ENCODE measurements at places on chromosomes 11 and 22. TPM values are rescaled to one million over a fixed set of nuclear protein-coding genes. Genes with fewer than 3 reads are reported as not detected.

SART1 gene
- total RNA-seq = 62.3 TPM

SLC1A2 gene
- total RNA-seq = 0.06 TPM

CHRNA10 gene
- total RNA-seq = 0.78 TPM

FAM181B gene
- 0.10 TPM for total RNA-seq

OSBPL5 gene
- 7.5 TPM for total RNA-seq
